Uterus (tissue), 4 donors: ENCODE measurements at places on chromosomes 3 and 15. TPM values are rescaled to one million over a fixed set of nuclear protein-coding genes. Genes with fewer than 3 reads are reported as not detected.

DNA sequence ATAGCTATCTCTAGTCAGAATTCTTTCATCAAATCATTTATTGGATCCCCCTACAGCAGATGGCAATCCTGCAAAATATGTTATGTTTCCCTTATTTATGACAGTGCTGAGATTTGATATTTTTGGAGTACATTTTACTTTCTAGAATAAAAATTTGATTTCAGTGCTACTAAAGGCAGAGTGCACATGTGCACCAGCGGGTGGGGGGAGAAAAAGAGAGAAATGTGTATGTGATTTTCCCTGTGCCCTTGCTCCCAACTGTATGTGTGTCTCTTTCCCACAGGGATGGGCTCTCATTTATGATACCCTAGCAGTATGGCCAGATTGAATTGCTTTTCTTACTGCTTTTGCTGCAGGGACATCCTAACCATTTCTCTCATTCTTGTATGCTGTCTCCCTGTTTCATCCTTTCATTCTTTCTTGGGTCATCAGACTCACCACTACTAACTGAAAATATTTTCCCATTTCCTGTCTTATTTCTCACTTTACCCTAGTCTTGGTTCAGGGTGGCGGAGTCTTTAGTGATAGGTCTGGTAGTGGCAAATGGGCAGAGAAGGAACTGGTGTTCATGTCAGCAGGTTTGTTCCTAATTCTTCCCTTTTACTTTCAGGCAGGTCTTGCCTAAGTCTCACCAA lies 140.7 kb downstream of the TCF12 start:
- no peak for DNase-seq

- DNase-seq, result no peak
Observed at GRCh38 chr3:32195995-32196540, 42.4 kb upstream of the CMTM8 start.

- DNase-seq, result peak; percentile 20
Observed at GRCh38 chr3:185549122-185549521, 3.3 kb downstream of the LIPH start.

DNA sequence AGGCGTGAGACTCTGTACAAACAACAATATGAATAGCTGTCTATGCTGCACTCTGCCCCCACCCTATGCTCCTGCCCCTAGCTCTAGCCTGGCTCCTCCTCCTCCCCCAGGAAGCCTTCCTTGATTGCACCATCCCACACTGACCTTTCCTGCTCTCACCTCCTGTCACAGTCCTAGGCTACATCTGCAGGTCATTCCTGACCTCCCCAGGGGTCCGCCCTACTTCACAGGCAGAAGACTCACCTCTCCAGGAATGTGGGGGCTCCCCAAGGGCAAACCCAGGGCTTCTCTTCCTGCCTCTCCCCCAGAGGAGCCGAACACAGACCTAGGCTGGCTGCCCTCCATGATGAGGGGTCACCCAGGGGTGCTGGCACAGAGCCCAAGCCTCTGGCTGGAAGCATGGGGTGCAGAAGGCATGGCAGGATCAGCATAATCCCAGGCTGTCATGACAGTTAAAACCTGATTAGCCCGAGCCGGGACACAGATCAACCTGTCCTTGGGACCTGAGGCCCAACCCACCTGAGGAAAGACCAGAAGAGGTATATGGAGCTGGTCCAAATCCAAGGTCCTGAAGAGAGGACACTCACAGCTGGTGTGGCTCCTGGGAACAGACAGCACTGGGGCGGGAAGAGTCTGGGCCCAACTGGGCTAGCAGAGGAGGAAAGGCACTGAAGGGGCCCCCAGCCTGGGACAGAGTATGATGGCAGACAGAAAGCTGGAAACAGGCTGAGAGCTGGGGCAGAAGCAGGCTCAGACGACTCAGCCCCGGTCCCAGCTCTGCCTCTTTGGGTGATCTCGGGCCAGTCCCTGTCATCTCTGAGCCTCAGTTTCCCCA lies 5.9 kb downstream of the SEMA7A start:
- DNase-seq, result no peak

DNA sequence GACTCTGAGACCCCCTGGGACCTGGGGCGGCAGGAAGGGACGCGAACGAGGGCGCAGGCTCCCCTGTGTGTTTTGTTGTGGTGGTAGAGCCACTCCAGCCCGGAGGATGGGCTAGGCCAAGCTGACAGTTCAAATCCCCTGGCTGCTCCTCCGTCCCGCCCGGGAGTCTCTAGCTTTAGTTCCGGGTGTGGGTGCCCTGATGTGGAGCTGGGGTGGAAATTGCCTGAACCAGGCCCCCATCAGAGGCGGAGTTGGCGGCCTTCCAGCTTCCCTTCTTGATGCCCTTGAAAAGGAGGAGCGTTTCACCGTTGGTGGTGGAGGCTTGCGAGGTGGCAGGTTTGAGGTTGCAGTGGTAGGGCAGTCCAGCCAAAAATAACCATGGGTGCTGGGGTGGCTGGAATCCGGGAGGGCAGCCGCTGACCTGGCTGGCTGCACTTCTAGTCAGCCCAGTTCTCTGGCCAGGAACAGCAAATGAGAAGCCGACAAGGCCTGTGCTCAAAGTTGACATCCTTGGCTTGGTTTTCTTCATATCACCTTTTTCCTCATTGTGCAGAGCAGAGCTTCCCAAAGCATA lies 817 bp downstream of the CLK3 start:
- peak; percentile 68 for DNase-seq

The LSAMP gene
- total RNA-seq, result 2.5 TPM

The COL6A5 gene
- not detected for total RNA-seq

- no peak for DNase-seq
Observed at GRCh38 chr15:100760357-100760903, 119.2 kb upstream of the ALDH1A3 start.

DNA sequence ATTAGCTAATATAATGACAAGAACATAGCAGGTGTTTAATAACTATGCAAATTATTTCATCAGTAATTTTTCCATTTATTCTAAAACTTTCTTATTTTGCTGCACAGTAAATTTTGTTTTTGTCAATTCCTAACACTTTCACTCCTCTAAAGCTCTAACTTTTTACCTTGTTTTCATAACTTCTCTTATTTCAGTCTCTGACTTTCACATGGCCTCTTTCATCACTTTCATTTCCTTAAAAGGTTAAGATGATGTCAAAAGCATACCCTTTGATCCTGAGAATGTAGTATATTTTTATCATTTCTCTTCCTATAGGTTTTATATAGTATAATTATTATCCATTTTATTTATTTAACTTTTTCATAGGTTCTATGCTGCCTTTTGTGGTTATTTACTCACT lies 1325.8 kb upstream of the ALCAM start:
- no peak for DNase-seq

GRCh38 chr3:121529308-121529707 lies 16.5 kb downstream of the POLQ start:
- no peak for DNase-seq

- no peak for DNase-seq
Observed at GRCh38 chr3:4606911-4607310, 113.8 kb downstream of the ITPR1 start.

- no peak for DNase-seq
Observed at GRCh38 chr3:46141813-46142212, 66.3 kb downstream of the CCR1 start.

The TICRR gene
- 3.7 TPM for total RNA-seq

The GANC gene
- 42.2 TPM for total RNA-seq

The AHSG gene
- total RNA-seq, result not detected

- DNase-seq, result peak; percentile 20
Observed at GRCh38 chr3:183579967-183580900, 24.7 kb upstream of the KLHL6 start.

DNA sequence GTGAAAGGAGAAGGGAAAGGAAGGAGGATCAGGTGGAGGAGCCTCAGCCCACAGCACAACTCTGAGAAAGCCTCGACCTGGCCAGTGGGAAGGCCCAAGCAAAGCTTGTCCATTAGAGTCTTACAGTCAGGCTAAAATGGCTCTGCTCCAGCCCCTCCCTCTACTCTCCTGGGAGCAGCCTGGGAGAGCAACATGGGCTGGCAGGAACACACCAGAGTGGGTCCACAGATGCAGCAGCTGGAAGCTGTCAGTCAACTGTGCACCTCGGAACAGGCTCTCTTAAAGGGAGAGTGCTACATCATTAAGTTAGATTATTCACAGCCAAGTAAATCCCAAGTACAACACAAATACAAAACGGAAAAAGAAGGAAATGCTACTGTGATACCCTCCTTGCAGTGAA lies 98.0 kb upstream of the LIMD1 start:
- DNase-seq, result peak; percentile 26

- no peak for DNase-seq
Observed at GRCh38 chr3:8497582-8497981, 4.0 kb upstream of the LMCD1 start.
